ENCODE measurements at places on chromosomes 11 and 22.

DNA sequence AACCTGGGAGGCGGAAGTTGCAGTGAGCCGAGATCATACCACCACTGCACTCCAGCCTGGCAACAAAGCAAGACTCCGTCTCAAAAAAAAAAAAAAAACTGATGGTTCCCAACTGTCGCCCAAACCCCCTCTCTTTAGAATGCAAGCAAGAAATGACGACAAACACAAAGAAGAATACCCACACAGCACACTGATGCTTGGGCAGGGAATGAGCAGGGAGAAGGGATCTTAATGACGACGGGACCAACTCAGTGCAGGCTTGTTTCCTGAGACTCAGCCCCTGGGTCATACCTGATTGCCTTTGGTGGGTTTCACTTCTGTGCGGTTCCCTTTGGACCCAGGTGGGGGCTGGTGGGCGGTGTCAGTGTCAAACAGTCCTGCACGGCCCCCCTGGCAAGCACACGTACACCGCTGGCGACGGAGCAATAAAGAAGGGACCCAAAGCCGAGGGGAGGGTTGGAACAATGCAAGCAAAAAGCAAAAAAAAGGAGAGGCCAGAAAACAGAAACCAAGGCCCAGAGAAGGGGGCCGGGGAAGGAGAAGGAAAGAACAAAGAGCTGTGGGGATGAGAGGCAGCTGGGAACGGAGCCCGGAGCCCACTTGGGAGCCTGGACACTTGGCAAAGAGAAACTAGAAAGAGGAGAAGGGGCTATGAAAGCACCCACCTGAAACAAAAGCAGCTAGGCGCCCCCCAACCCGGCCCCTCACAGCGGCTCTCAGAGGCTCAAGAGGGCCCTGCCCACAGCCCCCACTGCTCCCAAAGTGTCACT, 99.6 kb downstream of the CELSR1 start:
- no peak for DNase-seq
- no peak overlapping the region for H3K4me3 ChIP-seq
- no peaks in the 10 kb centered on the region for H3K27me3 ChIP-seq
- H3K4me1 ChIP-seq = no peaks in the 10 kb centered on the region
- no peaks in the 10 kb centered on the region for H3K36me3 ChIP-seq
- no peak overlapping the region for H3K27ac ChIP-seq

GRCh38 chr11:48169717-48170116, 46.9 kb upstream of the OR4B1 start:
- DNase-seq = no peak
- no peaks in the 10 kb centered on the region for H3K4me1 ChIP-seq
- H3K4me3 ChIP-seq = no peak overlapping the region

DNA sequence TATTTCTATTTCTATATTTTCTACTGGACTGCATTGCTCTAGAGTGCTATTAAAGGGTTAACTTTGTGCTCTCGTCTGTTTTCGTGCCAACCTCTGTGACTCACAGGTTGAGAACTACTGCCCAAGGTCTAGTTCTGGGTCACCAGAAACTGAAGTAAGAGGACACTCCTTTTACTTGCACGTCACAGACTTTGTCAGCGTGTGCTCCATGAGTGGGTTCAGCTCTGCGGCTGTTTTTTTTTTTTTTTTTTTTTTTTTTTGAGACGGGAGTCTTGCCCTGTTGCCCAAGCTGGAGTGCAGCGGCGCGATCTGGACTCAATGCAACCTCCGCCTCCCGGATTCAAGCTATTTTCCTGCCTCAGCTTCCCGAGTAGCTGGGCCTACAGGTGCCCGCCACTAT, 49.8 kb downstream of the CLMP start:
- no peaks in the 10 kb centered on the region for H3K36me3 ChIP-seq
- peaks cover 1% of the 10 kb centered on the region for H3K27me3 ChIP-seq
- no peak for DNase-seq
- no peak overlapping the region for H3K27ac ChIP-seq

DNA sequence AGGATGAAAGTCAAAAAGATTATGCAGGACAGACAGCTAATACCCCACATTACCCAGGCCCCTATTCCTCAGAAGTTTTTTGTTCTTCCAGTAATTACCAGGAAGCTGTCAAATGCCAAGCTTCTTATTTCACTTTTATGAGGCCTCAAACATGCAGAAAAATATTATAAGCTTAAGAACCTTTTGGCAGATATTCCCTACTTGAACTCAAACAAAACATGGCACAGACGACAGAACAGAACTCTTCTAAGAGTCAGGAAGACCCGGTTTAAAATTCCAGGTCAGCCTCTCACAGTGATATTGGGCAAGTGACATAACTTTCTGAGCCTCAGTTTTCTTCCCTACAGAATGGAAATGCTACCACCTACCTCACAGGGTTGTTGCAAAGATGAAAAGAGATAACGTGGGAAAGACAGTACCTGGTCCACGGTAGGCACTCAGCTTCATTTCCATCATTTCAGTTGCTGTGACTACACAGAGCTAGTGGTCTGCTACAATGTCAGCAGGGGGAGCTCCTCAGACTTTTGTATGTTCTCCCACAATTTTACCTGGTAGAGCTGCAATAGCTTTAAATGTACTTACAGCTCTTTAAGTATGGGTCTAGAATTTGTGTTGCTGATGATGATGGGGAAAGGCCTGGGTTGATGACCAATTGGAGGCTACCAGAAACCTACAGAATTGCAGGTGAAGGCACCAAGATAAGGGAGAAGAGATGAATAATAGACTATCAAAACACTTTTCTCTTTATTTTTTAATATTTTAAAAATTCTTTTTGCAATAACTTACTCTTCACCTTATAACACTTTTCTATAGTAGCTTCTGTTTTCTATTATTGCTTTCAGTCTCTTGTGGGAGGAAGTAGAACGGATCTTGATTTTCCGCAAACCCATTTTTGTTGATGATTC, 98.3 kb upstream of the CHRM4 start:
- DNase-seq = peak; percentile 44
- peaks cover 10% of the 10 kb centered on the region for H3K36me3 ChIP-seq
- no peak overlapping the region for H3K27ac ChIP-seq
- H3K4me3 ChIP-seq = no peak overlapping the region

GRCh38 chr11:14541192-14541947, 21.2 kb upstream of the PSMA1 start:
- H3K27me3 ChIP-seq = peaks cover 4% of the 10 kb centered on the region
- no peak for DNase-seq
- peaks cover 16% of the 10 kb centered on the region for H3K4me1 ChIP-seq
- no peak overlapping the region for H3K27ac ChIP-seq

- no peaks in the 10 kb centered on the region for H3K4me1 ChIP-seq
- DNase-seq = no peak
- no peak overlapping the region for H3K27ac ChIP-seq
- no peaks in the 10 kb centered on the region for H3K36me3 ChIP-seq
Measured at GRCh38 chr11:118042796-118043195, 34.1 kb upstream of the TMPRSS4 start.

DNA sequence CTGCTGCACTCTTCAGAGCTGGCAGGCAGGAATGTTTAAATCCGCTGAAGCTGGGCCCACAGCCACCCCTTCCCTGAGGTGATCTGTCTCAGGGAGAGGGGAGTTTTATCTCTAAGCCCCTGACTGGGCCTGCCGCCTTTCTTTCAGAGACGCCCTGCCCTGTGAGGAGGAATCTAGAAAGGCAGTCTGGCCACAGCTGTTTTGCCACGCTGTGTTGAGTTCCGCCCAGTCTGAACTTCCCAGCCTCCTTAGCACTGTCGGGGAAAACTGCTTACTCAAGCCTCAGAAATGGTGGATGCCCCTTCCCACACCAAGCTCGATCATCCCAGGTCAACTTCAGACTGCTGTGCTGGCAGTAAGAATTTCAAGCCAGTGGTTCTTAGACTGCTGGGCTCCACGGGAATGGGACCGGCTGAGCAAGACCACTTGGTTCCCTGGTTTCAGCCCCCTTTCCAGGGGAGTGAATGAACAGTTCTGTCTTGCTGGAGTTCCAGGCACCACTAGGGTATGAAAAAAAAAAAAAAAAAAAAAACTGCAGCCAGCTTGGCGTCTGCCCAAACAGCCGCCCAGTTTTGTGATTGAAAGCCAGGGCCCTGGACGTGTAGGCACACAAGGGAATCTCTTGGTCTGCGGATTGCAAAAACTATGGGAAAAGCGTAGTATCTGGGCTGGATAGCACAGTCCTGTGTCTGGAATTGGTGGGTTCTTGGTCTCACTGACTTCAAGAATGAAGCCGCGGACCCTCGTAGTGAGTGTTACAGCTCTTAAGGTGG, 127.4 kb downstream of the SPON1 start:
- H3K36me3 ChIP-seq = peaks cover 46% of the 10 kb centered on the region
- H3K4me1 ChIP-seq = peaks cover 11% of the 10 kb centered on the region
- peak overlapping the region; percentile 70 for H3K4me3 ChIP-seq
- no peak overlapping the region for H3K27ac ChIP-seq
- DNase-seq = no peak

GRCh38 chr11:104442321-104442720, 278.4 kb upstream of the PDGFD start:
- H3K27me3 ChIP-seq = no peaks in the 10 kb centered on the region
- no peaks in the 10 kb centered on the region for H3K36me3 ChIP-seq
- H3K27ac ChIP-seq = no peak overlapping the region
- peaks cover 6% of the 10 kb centered on the region for H3K4me1 ChIP-seq

DNA sequence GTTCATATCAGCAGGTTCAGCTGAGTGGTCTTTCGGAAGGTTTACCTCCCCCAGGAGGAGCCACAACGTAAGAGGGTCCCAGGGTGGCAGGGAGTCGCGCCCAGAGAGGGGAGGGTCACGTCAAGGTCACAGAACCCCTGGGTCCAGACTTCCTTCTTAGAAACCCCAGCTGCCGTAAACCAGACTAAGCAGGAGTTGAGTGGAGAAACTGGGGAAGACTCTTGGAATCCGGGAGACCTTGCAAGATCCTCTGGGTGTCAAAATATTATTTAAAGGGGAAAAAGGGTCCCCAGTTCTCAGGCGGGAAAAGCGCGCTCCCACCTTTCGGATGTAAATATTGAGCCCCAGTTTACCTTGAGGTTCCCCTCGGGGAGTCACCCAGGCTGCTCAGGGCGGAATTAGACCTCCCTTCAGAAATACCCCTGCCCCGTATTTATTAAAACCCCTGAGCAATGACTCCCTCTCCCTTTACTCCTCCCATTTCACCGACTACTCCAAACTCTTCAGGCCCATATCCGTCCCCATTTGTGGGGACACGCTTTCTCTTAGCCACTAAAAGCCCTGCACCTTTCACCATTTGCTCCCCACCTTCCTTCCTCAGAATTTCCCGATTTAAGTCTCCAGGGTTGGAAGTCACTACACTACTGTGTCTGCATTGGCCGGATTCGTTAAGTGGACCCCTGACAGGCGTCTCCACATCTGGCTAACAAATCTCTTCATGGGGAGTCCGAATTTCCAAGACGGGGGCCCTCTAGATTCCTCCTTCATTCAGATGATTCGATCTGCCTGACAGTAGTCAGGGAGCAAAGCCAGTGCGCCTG, 4.2 kb downstream of the SLC17A6 start:
- no peak for DNase-seq
- H3K27ac ChIP-seq = no peak overlapping the region
- H3K4me1 ChIP-seq = peaks cover 25% of the 10 kb centered on the region
- no peak overlapping the region for H3K4me3 ChIP-seq

DNA sequence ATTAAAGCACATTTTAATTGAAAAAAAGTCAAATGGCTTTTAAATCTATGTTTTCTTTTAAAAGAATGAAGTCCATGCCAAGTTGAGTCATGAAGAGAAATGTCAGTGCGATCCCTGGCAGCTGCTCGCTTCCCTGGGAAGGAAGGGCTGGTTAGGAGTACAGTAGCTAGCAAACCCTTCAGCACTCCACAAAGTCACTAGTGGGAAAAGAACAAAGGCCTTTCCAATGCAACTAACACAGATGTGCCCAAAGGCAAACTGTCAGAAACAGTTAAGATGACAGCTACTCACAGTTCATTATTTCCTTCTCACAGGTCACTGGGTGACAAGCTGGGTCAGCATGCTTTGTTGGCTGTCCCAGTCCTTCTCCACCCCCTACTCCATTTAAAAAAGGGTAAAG, 308.7 kb downstream of the DCDC1 start:
- peaks cover 2% of the 10 kb centered on the region for H3K27me3 ChIP-seq
- no peaks in the 10 kb centered on the region for H3K36me3 ChIP-seq
- no peak for DNase-seq
- H3K27ac ChIP-seq = no peak overlapping the region

DNA sequence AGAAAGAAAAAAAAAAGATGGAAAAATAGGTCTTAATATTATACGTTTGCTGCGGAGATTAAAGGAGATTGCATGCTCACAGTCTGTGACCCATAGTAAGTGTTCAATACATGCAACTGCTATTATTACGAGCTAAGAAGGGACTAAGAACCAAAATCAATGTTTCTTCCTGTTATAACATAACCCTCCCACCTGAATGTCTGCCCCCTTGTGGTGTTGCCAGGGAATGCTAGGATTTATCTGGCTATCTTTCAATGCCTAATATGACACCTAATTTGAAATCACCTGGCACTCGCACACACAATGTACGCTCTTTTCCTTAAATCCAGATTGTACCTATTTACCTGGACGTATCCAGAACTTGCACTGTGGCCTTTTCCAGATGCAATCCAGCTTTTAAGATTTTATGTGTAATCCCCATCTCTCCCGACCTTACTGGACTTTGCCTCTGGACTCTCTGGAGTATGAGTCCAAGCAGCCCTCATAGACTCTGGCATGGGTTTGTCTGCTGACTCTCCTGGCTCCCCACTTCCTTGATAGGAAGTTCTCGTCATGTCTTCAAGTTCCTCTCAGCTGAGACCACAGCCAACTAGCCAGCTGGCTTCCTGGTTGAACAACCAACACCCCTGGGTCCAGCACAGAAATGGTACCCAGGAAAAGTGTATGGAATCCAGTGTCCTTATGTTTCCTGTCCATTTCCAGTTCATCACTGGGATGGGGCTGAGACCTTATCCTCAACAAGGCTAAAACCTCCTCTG, 151.5 kb downstream of the CCDC34 start:
- DNase-seq = no peak
- peaks cover 3% of the 10 kb centered on the region for H3K36me3 ChIP-seq
- H3K27ac ChIP-seq = no peak overlapping the region
- peaks cover 33% of the 10 kb centered on the region for H3K4me1 ChIP-seq
- peaks cover 11% of the 10 kb centered on the region for H3K27me3 ChIP-seq
- H3K4me3 ChIP-seq = no peak overlapping the region

- H3K4me1 ChIP-seq = peaks cover 9% of the 10 kb centered on the region
- DNase-seq = no peak
- peaks cover 9% of the 10 kb centered on the region for H3K27me3 ChIP-seq
- H3K27ac ChIP-seq = no peak overlapping the region
- H3K36me3 ChIP-seq = peaks cover 6% of the 10 kb centered on the region
Measured at GRCh38 chr22:20026204-20026908, 5.4 kb downstream of the TANGO2 start.

- H3K27ac ChIP-seq = no peak overlapping the region
- peaks cover 7% of the 10 kb centered on the region for H3K27me3 ChIP-seq
- no peaks in the 10 kb centered on the region for H3K36me3 ChIP-seq
- no peak for DNase-seq
Measured at GRCh38 chr11:2737866-2738265, 38.1 kb upstream of the KCNQ1OT1 start.
